ENCODE measurements at places on chromosomes 6 and 20.

DNA sequence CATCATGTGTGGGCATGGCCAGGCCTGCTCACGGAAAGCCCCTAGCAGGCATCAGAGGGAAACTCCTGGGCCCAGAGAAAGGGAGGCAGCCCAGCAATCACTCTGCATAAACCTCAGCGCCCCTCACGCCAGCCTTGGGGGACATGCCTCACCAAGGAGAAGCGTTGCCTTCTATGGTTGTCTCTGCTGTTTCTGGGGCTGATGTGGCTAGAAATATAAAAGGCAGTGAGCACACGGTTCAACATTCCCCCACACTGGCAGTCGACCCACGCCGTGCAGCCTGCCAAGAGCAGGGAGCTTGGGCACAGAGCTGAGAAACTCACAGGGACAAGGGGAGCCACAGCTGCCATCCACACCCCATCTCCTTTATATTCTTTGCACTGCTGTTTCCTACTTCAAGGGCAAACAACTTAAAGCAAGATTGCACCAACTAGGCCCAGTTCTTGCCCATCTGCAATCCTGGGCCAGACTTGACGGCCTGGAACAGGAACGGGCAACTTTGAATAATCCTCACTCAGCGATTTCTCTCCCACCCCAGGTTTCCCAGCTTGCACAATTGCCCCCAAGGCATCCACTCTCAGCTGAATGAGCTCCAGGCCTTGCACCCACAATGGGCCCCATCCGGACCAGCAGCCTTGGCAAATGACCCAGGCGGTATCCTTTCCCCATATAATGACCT lies 35.5 kb upstream of the FOXC1 start:
- DNase-seq = no peak

DNA sequence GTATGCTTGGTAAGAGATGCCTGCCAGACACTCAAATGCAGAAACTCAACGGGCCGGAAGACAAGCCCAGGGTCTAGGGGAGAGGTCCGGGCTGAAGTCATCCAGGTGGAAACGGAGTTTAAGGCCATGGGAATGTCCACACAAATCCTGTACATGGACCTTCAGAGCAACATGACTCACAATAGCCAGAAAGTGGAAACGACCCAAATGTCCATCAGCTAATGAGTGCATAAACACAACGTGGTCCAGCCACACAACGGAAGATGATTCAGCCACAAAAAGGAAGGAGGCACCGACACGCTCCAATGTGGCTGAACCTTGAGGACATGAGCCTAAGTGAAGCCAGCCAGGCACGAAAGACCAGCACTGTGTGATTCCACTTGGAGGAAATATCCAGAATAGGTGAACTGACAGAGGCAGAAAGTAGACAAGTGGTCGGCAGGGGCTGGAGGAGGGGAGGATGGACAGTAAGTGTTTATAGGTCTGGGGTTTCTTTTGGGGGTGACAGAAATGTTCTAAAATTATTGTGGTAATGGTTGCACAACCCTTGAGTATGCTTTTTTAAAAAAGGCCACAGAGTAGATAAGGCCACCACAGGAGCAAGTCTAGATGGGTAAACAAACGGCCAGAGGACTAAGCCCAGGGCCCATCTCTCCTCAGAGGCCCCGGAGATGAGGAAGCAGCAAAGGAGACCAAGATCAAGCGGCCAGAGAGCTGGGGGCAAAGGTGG lies 105.6 kb downstream of the PREX1 start:
- no peak for DNase-seq

GRCh38 chr20:41526327-41526726 lies 91.8 kb downstream of the CHD6 start:
- peak; percentile 22 for DNase-seq

- no peak for DNase-seq
Observed at GRCh38 chr20:33373735-33374605, 27.3 kb downstream of the CDK5RAP1 start.

DNA sequence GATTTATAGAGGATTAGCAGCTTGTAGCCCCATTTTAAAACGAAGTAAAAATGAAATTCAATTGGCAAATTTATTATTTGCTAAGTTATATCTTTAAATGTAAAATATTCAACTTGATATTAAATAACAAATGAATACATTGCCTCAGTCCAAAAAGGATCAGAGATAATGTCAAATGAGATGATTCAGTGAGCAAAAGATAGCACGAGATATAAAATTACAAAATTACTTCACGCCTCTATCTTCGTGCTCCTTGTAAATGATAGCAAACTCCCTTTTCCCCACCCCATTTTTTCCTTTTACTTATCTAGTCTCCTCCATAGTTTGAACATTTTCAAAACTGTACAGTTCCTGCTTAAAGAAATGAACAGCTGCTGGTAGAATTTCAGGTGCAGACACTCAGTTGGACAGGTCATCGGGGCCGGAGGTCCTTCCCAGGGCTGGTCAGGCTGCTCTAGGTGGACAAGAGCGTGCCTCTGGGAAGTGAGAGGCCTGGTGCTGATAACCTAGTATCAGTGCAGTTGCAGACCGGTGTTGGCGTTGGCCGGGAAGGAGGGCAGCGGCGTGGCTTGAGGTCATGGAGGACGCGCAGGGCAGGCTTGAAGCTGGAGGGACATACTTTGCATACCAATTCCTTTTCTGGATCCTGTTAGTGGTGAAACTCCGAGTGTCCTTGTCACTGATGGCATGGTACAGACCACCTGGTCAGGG lies 83.9 kb downstream of the CDC5L start:
- DNase-seq = peak; percentile 93

- no peak for DNase-seq
Observed at GRCh38 chr20:6582449-6582848, 185.0 kb upstream of the BMP2 start.
